Daoy (cell line): ENCODE measurements at places on chromosomes 7 and 10.
A peak's percentile ranks its signal among the peaks of the same experiment; 100 is the strongest.

GRCh38 chr7:26857506-26858240, 6.7 kb downstream of the SKAP2 start:
- peak; percentile 74 for DNase-seq

GRCh38 chr10:30491204-30491915, 57.4 kb downstream of the MAP3K8 start:
- no peak for DNase-seq

DNA sequence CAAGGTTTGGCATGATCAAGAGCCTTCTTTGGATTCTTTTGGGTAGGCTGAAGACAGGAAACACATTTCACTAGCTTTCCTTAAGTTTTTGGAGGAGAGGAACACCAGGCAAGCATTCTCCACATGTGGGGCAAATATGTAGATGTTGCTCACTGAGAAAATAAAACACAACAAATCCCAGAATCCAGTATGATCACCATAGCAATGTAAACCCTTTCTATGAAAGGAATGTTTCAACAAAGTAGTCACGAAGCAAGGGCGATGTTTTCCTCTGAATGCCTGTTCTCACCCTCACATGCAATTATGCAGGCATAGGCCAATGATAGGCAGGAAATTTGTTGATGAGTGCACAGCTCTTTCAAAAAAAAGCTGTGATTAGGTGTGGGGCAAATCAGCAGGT, 20.5 kb upstream of the CEP41 start:
- no peak for DNase-seq

GRCh38 chr7:105990727-105991453, 27.8 kb downstream of the CDHR3 start:
- DNase-seq = peak; percentile 51

DNA sequence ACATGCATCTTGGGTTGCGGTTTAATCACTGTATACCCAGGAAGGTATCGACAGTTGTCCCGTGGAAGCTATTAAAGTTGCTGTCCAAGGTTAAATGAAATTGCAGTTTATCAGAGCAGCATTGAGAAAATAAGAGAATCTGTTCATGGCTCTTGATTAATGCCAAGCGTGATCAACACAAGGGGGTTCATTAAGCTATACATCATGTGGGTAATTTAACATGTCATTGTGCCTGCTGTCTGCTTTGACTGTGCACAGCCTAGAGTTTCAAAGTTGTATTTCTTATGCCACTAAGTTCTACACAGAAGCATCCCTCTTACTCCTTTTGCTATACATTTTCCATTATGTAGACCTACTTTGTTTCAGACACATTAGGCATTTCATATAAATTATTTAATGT, 74.8 kb upstream of the SP8 start:
- DNase-seq = no peak
